ENCODE measurements at places on chromosomes 7 and 10. TPM values are rescaled to one million over a fixed set of nuclear protein-coding genes. Genes with fewer than 3 reads are reported as not detected.
A peak's percentile ranks its signal among the peaks of the same experiment; 100 is the strongest.

GRCh38 chr7:43537765-43538403 lies 45.0 kb upstream of the STK17A start:
- H3K27me3 ChIP-seq, result no peaks in the 10 kb centered on the region
- no peak for DNase-seq
- H3K27ac ChIP-seq, result no peak overlapping the region
- no peaks in the 10 kb centered on the region for H3K36me3 ChIP-seq

The LIPF gene
- not detected for total RNA-seq

- H3K27me3 ChIP-seq, result no peaks in the 10 kb centered on the region
- H3K4me3 ChIP-seq, result no peak overlapping the region
- no peak overlapping the region for H3K27ac ChIP-seq
- peak; percentile 61 for DNase-seq
Observed at GRCh38 chr7:45872116-45873034, 507 bp downstream of the CCDC201 start.

The RHOBTB1 gene
- 6.9 TPM for total RNA-seq

DNA sequence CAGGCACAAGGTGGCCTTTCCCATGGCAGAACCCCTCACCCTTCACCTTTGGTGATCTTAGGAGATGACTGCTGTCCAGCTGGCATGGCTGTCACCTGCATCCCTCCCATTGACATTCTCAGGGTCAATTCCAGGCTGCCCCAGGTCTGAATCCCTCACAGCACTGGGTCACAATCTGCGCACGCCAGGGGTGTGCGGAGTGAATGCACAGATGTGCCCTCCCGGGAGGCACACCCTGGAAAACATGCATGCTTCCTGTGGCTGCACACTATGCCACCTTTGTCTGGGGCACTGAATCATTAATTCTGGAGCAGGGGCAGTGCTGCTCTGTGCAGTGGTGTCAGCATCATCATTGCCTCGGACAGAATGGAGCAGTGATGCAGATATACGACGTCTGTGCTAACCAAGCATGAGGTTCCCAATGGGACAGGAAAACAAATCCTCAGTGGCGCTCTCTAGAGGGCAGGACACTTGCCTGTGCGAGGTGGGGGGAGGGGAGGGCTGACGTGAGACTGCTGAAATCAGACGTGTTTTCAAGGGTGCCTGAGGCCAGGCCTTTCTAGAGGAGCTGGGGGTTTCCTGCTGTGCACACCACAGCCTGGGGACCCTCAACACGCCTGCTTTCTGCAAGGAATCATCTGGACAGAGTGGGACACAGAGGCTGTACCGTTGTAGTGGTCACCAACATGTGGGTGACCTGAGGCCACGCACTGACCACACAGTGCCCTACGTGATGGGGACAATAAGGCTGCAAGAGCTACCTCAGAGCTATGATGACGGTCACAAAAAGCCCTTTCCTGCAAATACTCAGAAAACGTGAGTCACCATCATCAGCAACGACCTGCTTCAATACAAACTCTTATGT lies 77.9 kb downstream of the HIPK2 start:
- peak; percentile 61 for DNase-seq
- no peak overlapping the region for H3K4me3 ChIP-seq
- H3K4me1 ChIP-seq, result peaks cover 30% of the 10 kb centered on the region
- H3K36me3 ChIP-seq, result no peaks in the 10 kb centered on the region
- peak overlapping the region; percentile 16 for H3K27ac ChIP-seq

- no peak for DNase-seq
- peaks cover 53% of the 10 kb centered on the region for H3K4me1 ChIP-seq
- peak overlapping the region; percentile 27 for H3K27ac ChIP-seq
- peak overlapping the region; percentile 91 for H3K4me3 ChIP-seq
Observed at GRCh38 chr10:28679581-28680357, 2.4 kb downstream of the BAMBI start.

- DNase-seq, result peak; percentile 76
- H3K4me1 ChIP-seq, result peaks cover 28% of the 10 kb centered on the region
- H3K36me3 ChIP-seq, result peaks cover 3% of the 10 kb centered on the region
Observed at GRCh38 chr7:27150568-27151340, 1.6 kb downstream of the HOXA3 start.

DNA sequence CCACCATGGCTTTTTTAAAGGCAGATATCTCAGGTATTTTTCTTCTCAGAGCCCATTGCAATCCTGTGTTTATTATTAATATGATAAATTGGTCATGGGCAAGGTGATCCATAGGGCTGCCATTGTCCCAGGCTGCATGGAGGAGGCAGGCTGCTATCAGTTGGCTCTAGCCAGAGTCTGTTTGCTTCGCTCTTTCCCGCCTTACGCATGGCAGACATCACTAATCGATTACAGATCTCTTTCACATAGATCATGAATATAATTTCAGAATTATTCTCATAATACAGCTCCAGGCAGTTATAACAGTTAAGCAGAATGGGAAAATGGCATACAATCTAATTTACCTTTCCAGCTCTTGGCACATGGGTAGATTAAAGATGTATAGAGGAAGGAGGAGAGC lies 30.4 kb upstream of the HABP2 start:
- H3K27me3 ChIP-seq, result peaks cover 6% of the 10 kb centered on the region
- no peak for DNase-seq
- H3K27ac ChIP-seq, result no peak overlapping the region
- no peaks in the 10 kb centered on the region for H3K36me3 ChIP-seq

DNA sequence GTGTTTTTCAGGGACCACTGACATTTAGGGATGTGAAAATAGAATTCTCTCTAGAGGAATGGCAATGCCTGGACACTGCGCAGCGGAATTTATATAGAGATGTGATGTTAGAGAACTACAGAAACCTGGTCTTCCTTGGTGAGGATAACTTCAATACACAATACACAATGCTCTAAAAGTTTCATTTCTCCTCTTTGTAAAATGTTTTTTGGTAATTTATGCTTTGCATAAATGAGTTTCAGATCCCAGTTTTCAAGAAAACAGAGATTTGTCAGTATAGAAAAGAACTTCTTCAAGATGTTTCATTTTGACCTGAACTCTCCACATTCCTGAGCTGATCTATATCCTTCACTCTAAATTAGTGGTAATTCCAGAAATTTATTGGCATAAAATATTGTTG lies 14.2 kb downstream of the ZNF92 start:
- H3K4me1 ChIP-seq, result peaks cover 13% of the 10 kb centered on the region
- DNase-seq, result no peak
- no peak overlapping the region for H3K4me3 ChIP-seq
- no peaks in the 10 kb centered on the region for H3K27me3 ChIP-seq
- H3K36me3 ChIP-seq, result peaks cover 31% of the 10 kb centered on the region

The AKR1C4 gene
- not detected for total RNA-seq

The NKX6-2 gene
- 0.21 TPM for total RNA-seq

The MNX1 gene
- 0.46 TPM for total RNA-seq

The HOXA1 gene
- total RNA-seq, result not detected

The IL2RA gene
- 0.31 TPM for total RNA-seq

DNA sequence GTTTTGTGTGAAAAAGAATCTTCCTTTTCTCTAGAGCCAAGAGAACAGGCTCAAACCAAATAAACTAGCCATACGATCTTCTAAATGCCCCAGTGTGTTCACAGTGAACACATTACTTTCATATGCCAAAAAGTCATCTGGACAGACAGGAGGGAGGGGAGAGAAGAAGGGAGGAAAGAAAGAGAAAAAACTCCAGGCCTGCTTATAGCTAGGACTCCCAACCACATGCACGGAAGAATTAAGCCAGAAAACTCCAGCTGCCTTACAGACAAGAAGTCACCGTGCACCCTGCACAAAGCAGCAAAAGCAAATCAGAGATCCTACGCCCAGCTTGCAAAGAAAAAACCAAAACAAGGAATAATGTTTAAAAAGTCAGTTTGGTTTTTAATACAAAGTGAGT lies 34.3 kb downstream of the SNX8 start:
- peaks cover 19% of the 10 kb centered on the region for H3K4me1 ChIP-seq
- H3K27ac ChIP-seq, result peak overlapping the region; percentile 34
- DNase-seq, result no peak
- H3K4me3 ChIP-seq, result no peak overlapping the region
- no peaks in the 10 kb centered on the region for H3K27me3 ChIP-seq

The MRPS24 gene
- total RNA-seq, result 135 TPM

The EBLN1 gene
- not detected for total RNA-seq

The KNDC1 gene
- total RNA-seq, result 26.6 TPM

DNA sequence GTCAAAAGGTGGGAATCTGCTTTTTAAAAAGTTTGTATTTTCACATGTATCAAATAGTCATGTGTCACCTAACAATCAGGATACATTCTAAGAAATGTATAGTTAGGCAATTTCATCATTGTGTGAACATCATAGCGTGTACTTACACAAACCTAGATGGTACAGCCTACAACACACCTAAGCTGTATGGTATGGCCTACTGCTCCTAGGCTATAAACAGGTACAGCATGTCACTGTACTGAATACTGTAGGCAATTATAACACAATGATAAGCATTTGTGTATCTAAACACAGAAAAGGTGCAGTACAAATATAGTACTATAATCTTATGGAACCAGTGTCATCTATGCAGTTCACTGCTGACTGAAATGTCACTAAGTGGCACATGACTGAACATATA lies 17.8 kb downstream of the COA1 start:
- no peaks in the 10 kb centered on the region for H3K27me3 ChIP-seq
- H3K27ac ChIP-seq, result no peak overlapping the region
- peaks cover 18% of the 10 kb centered on the region for H3K4me1 ChIP-seq
- no peak for DNase-seq
- H3K4me3 ChIP-seq, result no peak overlapping the region

The H2BK1 gene
- not detected for total RNA-seq

GRCh38 chr7:79227044-79227443 lies 226.4 kb downstream of the MAGI2 start:
- H3K4me1 ChIP-seq, result peaks cover 32% of the 10 kb centered on the region
- H3K27me3 ChIP-seq, result no peaks in the 10 kb centered on the region
- no peak overlapping the region for H3K4me3 ChIP-seq
- no peaks in the 10 kb centered on the region for H3K36me3 ChIP-seq
